Progenitor cell of endocrine pancreas (in vitro differentiated cells): ENCODE measurements at places on chromosomes 3 and 15. TPM values are rescaled to one million over a fixed set of nuclear protein-coding genes. Genes with fewer than 3 reads are reported as not detected.

The PROK2 gene
- total RNA-seq: not detected in 2 replicates

The TRPC1 gene
- total RNA-seq: 16.5 and 17.6 TPM in 2 replicates

The GOLGA8H gene
- total RNA-seq: 0.27 and 0.34 TPM in 2 replicates

The SEMA7A gene
- total RNA-seq: 1.9 and 2.6 TPM in 2 replicates

The TUSC7 gene
- not detected in 2 replicates for total RNA-seq

The TBC1D21 gene
- total RNA-seq: not detected in 2 replicates

The SEMA3G gene
- 0.79 and 1.1 TPM in 2 replicates for total RNA-seq

The PLD1 gene
- 143 and 156 TPM in 2 replicates for total RNA-seq

The GPR149 gene
- not detected in 2 replicates for total RNA-seq

The FAM3D gene
- not detected in 2 replicates for total RNA-seq

The STRA6 gene
- 17.9 and 34.7 TPM in 2 replicates for total RNA-seq

The FNDC3B gene
- total RNA-seq: 158 and 161 TPM in 2 replicates

DNA sequence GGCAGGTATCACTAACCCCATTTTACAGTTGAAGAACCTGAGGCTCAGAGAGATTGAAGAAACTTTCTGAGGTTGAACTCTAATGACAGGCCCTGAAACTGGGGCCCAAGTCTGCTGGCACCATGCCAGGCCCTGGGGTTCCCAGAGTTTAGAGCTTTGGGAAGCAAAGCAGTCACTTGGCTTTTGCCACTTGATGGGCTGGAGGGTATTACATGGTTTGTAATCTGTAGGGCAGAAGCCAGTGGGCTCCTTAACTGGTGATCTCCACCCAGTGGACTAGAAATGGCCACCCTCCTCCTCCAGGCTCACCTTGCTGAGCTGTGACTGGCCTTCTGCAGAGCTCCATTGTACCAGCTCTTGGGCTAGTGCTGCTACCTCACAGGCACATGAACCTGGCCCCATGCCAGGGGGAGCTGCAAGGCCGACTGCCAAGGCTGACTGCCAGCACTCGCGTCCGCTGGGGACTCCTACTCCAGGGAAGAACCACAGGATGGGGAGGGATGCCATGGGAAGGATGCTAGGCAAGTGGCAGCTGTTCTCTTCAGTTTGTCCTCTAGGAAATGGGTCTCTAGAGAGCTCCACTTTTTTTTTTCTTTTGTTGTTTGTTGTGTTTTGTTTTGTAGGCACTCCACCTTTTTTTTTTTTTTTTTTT is 104.8 kb downstream of the ETFA start:
- DNase-seq: no peak

- no peak for DNase-seq
These were observed 287.5 kb upstream of the ROBO1 start for GRCh38 chr3:80055306-80055705.

- DNase-seq: no peak
These were observed 244.9 kb downstream of the FGF12 start for GRCh38 chr3:192482391-192482790.

DNA sequence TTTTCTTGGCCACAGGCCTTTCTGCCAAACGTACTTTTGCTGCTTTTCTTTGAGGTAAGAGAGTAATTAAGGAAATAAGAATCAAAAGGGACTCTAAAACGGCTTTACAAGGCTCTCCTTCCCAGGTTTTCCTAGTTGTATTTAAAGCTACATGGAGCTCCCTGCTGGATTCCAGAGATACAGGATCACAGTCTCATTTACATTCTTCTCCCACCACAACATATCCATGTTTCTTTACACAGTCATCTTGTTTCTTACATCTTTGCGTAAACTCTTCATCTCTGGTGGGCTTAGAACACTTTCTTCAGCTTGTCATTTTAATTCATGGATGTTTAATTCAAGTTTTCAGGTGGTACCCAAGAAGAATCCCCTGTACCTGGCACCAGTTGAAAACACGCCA is 117.6 kb upstream of the BFSP2 start:
- DNase-seq: no peak

DNA sequence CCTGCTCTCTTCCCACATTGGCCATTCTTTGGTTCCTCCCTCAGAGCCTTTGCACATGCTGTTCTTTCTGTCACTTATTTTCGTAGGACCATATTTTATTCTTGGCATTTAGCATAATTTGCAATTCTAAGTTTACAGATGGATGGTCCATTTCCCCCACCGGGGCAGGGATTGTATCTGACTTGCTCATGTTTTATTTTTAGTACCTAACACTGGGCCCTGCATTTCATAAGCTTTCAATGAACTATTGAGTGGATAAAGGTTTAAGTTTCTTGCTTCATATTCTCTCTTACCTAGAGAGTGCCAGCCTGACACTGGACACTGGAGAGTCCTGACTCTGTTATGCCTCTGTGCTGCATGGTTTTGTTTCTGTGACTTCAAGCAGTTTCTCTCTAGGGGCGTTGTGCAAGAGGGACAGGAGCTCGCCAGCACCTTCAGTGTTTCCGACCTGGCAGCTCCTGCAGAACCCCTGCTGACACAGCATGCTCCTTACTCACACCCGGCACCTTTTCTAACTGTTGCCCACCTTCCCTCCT is 87.4 kb downstream of the FLNB start:
- DNase-seq: no peak

DNA sequence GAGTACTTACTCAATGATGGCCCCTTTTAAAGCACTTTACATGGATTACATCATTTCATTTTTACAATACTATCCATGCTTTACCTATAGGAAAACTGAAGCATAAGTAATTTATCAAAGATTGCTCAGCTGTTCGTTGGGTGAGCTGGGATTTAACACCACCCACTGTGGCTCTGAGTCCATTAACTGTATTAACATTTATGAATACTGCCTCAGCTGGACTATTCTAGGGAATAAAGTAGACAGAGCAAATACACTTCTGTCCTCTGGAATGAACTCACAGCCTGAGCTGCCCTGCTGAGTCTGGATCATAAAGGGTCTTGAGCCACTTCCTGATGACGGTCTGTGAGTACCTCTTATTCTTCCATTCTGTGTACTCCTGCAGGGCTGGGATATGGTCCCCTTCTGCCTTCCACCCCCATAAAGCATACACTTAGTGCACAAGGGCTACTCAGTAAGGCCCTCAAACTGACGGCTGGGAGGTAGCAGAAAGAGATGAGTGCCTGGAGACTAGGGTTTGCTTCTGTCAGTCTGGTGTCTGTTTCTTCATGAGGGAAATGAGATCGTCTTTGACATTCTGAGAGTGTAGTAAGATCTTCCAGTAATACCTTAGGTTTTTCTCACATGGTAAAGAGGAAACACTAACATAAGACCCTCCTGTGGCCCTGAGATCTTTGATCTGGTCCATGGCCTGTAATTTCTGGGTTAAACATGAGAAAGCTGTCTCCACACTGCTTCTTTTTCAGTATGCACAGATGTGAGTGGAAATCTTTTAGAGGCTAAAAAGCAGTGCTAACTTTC is 12.6 kb upstream of the ST6GAL1 start:
- no peak for DNase-seq

GRCh38 chr3:4323246-4324027 is 20.3 kb downstream of the SETMAR start:
- no peak for DNase-seq

GRCh38 chr3:157327018-157327417 is 109.6 kb upstream of the PTX3 start:
- no peak for DNase-seq

DNA sequence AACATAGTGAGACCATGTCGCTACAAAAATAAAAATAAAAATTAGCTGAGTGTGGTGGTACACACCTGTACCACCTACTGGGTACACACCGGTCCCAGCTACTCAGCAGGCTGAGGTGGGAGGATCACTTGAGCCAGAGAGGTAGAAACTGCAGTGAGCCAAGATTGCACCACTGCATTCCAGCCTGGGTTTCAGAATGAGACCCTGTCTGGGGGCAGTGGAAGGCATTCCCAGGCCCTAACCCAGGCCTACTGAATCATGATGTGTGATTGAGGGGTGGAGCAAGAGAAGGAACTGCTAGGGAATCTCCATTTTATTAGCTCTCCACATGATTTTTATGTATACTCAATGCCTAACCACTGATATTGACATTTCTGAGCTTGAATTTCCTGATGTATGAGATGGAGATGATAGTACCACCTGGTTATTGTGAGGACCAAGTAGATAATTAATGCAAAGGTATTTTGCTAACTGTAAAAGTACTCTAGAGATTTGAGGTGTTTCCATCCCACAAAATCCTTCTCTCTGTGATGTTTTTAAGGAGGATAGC is 169.5 kb upstream of the UMPS start:
- DNase-seq: no peak

GRCh38 chr3:169311381-169311780 is 352.1 kb downstream of the MECOM start:
- no peak for DNase-seq

GRCh38 chr15:85587707-85588411 is 206.9 kb downstream of the KLHL25 start:
- DNase-seq: no peak

DNA sequence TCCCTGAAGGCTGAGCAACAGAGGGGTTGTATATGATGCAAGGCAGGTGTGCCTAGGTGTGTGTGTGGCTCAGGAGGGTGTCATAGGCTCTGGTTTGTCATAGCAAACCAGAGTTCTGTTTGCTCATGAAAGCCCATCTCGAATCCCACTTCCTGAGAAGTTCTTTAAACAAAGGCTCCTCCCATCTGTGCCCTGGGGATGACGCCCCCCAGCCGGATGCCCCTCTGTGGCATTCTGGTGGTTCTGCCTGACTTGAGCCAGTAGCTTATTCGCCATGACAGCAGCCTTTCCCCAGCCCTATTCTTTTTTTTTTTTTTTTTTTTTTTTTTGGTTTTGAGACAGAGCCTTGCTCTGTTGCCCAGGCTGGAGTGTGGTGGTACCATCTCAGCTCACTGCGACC is 45.4 kb downstream of the PDIA5 start:
- no peak for DNase-seq

DNA sequence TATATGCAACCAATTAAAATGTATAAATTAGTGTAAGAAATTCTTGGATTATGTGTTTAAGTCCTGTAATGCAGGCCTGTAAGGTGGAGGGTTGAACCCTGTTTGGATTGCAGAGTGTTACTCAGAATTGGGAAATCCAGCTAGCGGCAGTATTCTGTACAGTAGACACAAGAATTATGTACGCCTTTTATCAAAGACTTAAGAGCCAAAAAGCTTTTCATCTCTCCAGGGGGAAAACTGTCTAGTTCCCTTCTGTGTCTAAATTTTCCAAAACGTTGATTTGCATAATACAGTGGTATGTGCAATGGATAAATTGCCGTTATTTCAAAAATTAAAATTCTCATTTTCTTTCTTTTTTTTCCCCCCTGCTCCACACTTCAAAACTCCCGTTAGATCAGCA is 65.4 kb upstream of the ACAD9 start:
- no peak for DNase-seq

GRCh38 chr3:139252719-139253118 is 91.1 kb upstream of the MRPS22 start:
- no peak for DNase-seq

- no peak for DNase-seq
These were observed 29.4 kb upstream of the SLITRK3 start for GRCh38 chr3:165225604-165226003.

- DNase-seq: no peak
These were observed 151.9 kb downstream of the RBPMS2 start for GRCh38 chr15:64623347-64623996.

GRCh38 chr3:57133157-57133556 is 32.0 kb downstream of the IL17RD start:
- no peak for DNase-seq

DNA sequence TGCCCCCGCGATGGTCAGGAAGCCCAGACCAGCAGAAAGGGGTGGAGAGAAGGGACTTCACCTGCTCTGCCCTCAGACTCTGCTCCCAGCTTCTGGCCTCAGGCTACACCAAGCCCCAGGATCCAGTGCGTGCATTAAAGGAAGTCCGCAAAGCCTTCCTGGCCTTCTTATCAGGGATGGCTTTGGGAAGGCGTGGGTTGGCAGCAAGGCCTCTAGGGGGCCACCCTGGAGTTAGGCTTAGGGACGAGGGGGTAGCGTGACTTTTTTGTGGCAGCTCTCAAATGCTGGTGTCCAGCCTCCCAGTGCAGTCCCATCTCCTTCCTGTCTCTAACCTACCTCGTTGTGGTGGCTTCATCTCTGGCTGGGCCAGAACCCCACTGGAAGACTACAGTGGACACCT is 18.9 kb upstream of the RPL29 start:
- DNase-seq: no peak

- DNase-seq: peak; percentile 50
These were observed at the start of gene GASK1A for GRCh38 chr3:42979044-42979972. GASK1A (plus strand) TSS chr3:42979311; CDS start chr3:42979643, 332 bp downstream.

DNA sequence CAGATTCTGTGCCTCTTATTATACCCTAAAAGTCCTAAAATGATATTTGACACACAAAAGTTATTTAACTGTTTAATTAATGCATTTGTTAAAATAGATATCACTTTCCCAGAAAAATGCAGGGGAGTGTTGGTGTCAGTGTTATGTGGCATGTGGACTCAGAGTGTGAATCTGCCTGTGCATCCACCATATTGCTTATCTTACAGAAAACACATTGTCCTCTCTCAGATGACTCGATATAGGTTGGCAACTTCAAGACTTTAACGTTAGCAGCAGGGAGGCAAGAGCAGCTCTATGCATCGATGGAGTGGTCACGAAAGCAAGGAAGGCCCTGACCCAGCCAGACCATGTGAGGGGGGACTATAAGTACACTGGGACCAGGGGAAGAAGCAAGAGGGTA is 165.4 kb upstream of the DCBLD2 start:
- no peak for DNase-seq

DNA sequence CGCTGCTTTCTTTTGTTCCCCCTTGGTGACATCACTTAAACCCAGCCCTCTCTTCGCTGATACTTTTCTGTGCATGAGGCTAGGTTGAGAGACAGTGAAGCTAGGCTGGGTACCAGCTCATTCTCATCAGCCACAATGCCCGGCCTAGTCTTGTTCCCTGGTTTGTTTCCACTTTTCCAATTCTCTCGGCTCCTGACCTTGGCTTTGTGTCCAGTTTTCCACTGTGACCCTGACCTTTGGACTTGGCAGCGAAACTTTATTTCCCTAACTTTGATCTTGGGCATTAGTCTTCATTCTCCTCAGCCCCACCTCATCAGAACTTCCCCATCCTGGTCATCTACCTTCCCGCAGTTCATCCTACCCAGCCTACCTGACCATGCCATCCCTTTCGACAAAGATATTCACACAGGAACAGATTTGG is 908 bp upstream of the ADPGK start:
- DNase-seq: no peak

DNA sequence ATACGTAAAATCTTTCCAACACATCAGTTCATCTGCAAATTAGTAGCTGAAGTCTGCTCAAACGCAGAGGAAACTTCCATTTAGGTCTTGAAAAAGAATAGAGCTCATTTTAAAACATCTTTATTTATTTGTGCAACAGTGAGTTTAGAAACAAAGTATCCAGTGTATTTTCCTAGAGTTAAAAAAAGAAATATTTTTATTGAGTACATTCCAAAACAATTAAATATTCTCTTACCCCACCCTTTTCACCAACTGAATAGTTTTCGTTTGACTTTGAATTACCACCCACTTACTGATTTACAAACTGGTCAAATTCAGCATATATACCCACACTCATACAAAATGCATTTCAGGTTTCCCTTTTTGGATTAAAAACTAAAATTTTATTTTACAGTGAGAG is 104.7 kb downstream of the ZBTB20 start:
- no peak for DNase-seq
